Aorta (tissue), 5 donors: ENCODE measurements at places on chromosomes 2 and 18.

GRCh38 chr18:63162271-63163014 lies 157.1 kb downstream of the BCL2 start:
- DNase-seq, result no peak

GRCh38 chr2:46537624-46538295 lies 58.4 kb downstream of the TMEM247 start:
- no peak for DNase-seq

DNA sequence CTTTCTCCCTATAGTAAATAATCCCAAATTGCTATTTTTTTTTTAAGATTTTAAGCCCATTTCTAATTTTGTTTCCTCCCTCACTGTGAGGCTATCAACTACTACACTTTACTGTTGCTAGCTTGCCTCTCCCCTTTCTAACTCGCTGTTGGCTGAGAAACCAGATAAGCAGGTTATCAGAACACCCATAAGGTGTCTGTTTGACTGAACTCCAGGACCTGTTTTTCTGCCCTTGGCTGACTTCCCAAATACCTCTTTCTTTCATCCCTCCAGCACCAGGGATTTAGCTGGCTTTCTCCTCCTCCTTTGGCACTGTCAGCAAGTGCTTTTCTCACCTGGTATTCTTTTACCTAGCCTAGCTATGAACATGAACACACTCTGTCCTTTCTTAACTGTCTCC lies 11.1 kb downstream of the TRAK2 start:
- no peak for DNase-seq

- DNase-seq, result no peak
These were observed 71.0 kb downstream of the SLC4A10 start for GRCh38 chr2:161695225-161695624.

- DNase-seq, result no peak
These were observed 24.5 kb downstream of the MYO3B start for GRCh38 chr2:170202437-170202836.
